A549 treated with DMSO at 1 μM for 4 hours (cell line): ENCODE measurements at places on chromosomes 2 and 18. TPM values are rescaled to one million over a fixed set of nuclear protein-coding genes. Genes with fewer than 3 reads are reported as not detected.

Gene ZBTB14
- 6.7 to 8.8 TPM (median 8.2 TPM) in 5 replicates for total RNA-seq

Gene SERPINE2
- total RNA-seq = 190 to 262 TPM (median 218 TPM) in 5 replicates

Gene CIB4
- 0.16 to 0.31 TPM (median 0.26 TPM) in 3 of 5 replicates, not detected in the others for total RNA-seq

Gene SOS1
- total RNA-seq = 10.3 to 19.2 TPM (median 18.1 TPM) in 5 replicates

Gene KCNG3
- 0.74 to 1.3 TPM (median 0.89 TPM) in 5 replicates for total RNA-seq

Gene PRR30
- total RNA-seq = not detected in 5 replicates
